ENCODE measurements at places on chromosomes 12 and 14. TPM values are rescaled to one million over a fixed set of nuclear protein-coding genes. Genes with fewer than 3 reads are reported as not detected.

- no peak for DNase-seq
Measured at GRCh38 chr14:90698379-90698869, 117.8 kb downstream of the TTC7B start.

GRCh38 chr12:19837543-19837942 lies 398.3 kb downstream of the AEBP2 start:
- no peak for DNase-seq

DNA sequence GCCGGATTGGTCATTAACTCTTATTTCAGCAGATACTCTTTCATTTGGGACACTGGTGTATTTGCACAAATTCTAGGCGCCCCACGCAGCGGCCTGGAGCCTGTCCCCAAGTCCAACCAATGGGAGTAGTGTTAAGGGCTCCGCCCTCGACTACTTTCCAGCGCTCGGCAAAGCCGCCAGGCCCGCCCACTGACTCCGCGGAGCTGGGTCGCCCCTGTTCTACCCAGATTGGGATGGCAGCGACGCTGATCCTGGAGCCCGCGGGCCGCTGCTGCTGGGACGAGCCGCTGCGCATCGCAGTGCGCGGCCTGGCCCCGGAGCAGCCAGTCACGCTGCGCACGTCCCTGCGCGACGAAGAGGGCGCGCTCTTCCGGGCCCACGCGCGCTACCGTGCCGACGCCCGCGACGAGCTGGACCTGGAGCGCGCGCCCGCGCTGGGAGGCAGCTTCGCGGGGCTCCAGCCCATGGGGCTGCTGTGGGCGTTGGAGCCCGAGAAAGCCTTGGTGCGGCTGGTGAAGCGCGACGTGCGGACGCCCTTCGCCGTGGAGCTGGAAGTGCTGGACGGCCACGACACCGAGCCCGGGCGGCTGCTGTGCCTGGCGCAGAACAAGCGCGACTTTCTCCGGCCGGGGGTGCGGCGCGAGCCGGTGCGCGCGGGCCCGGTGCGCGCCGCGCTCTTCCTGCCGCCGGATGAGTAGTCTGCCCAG lies at the start of gene ACOT6:
TSS of gene ACOT6 (plus strand) at position 179 of the 707 bp plus-strand sequence. CDS start at position 234, 55 bp downstream.
- peak; percentile 91 for DNase-seq

DNA sequence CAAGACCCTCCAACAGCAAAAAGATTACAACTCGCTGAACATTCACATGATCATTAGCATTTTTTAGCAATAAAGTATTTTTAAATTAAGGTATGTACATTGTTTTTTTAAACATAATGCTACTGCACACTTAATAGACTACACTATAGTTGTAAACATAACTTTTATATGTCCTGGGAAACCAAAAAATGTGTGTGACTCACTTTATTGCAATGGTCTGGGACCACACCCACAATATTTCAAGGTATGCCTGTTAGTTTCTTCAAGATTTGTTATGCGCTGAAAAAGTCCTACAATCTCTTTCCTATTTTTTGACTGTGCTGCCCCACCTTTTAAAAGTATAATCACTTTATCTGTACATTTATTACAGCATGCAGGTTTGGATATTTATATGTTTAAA lies 30.4 kb upstream of the PCNX4 start:
- no peak for DNase-seq

- DNase-seq = no peak
Measured at GRCh38 chr14:104284107-104284592, 145.8 kb downstream of the KIF26A start.

DNA sequence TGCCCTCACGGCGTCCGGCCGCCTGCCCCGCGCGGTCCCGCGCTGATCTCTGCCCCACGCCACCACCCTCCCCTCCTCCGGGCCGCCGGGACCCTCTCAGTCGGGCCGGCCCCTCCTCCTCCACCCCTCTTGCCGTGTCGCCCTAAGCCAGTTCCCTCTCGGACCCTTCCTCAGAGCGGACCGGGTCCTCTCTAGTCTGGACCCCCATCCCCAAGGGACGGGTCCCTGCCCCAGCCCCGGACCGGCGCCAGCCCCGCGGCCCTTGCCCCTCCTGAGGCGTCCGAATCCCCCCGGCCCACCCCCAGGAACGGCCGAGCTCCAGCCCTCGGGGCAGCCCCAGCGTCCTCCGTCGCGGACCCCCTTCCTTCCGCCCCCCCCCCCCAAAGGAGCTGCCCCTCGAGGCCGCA lies 485 bp downstream of the PPP4R4 start:
- DNase-seq = no peak

GRCh38 chr12:58774731-58775130 lies 145.6 kb downstream of the LRIG3 start:
- no peak for DNase-seq

DNA sequence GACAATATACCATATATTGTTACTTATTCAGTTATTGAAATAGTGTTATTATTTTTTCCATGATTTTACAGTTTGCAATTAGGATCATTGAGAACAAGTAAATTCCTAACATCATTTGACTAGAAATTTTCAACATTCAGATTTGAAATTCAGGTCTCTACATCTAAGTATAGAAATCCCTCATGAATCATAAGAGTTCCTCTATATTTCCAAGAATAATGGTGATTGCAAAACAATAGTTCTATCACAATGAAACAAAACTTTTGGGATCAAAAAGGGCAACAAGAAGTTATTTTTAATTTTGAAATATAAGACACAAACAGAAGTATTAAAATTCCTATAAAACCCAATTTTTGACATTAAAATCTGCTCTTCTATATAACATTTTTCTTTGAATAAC lies 10.8 kb downstream of the CLEC1A start:
- no peak for DNase-seq

GRCh38 chr12:83893101-83893500 lies 1019.5 kb downstream of the SLC6A15 start:
- DNase-seq = no peak

GRCh38 chr12:127081058-127081457 lies 1185.9 kb upstream of the TMEM132C start:
- no peak for DNase-seq

GRCh38 chr14:103317976-103318580 lies 16.0 kb upstream of the EIF5 start:
- no peak for DNase-seq

DNA sequence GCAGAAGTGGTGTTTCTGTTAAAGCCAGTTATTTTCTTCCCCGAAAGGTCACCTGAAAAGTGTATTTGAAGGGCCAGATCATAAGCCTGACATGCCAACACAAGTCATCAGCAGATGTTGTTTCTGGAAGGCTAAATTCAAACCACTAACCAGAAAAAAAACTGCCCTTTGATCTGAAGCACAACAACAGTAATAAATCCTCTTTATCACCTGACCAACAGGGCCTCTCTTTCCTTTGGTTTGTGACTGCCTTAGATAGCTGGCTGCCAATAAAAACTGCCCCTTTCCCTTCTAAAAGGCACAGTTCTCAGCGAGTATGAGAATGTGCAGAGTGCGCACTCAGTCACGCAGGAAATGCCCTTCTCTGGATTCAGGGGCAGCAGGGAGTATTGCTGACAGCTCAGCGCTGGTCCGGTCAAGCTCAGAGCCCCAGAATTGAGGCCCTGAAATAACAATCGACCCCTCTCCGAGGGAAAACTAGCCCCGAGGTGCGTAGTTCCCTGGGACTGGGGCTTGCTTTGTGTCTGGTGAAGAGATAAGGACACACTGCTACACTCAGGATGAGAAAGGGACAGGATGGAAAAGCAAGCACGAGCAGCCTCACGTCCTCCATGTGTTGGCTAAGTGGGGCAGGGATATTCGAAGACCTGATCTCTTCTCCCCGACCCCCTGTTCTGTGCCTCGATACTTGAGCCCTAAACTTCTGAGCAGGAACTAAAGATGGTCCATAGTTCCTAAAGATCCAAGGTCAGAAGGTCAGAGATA lies 184.2 kb upstream of the GZMB start:
- peak; percentile 88 for DNase-seq

DNA sequence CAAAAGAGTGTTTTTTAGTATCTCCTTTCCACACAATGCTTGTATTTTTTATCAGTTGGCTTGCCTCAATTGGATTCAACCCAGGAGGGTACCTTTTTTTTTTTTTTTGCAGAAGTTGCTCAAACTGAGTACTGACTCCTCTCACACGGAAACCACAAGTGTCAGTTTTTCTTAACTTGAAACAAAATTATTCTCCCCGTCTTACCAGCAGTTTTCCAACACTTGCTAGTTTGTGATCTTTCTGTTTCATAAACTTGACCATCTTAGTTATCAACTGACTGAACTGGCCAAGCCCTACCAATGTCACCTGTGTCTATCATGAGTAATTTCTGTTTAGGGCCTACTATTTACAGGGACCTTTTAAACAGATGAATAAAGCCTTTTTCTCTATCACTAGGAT lies 34.1 kb upstream of the ITPR2 start:
- no peak for DNase-seq

GRCh38 chr12:737122-737739 lies 15.1 kb upstream of the WNK1 start:
- no peak for DNase-seq

GRCh38 chr12:5907807-5908206 lies 37.3 kb downstream of the ANO2 start:
- no peak for DNase-seq

DNA sequence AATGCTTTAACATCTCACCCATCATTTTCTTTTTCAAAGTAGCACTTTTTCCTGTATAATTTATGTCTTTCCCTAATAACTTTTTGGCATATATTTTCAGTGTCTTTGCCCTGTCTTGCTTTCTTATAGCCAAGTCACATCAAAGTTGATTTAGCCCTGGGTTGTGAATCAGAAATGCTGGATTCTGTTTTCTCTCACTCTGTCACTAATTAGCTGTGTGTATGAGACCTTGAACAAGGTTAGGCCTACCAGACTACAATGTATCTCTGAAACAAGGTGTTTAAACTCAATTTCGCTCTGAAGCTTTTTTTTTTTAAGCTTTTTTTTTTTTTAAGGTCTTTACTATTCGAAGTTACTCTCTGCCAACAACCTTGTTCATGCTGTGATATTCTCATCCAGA lies 25.7 kb downstream of the CNOT2 start:
- DNase-seq = no peak

DNA sequence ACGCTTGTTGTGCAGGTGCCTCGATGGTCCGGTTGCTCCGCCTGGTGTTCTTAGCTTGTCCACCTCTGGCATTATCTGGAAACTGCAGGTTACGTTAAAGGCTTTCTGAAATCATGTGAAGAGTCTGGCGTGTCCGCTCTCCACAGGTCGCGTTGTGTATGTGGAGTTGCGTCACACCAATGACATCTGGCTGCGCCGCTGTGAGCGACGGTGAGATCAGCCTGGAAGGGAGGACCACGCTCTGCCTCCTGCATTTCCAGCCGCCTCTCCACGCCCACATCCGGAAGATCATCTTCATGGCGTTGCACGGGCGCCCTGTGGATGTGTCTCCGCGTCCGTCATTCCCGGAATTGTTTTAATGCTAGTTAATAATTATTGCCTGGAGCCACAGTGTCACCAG lies 50.6 kb upstream of the GALNT9 start:
- DNase-seq = no peak

- no peak for DNase-seq
Measured at GRCh38 chr12:114167431-114167830, 201.3 kb upstream of the RBM19 start.

GRCh38 chr12:117580718-117581062 lies 219.3 kb upstream of the NOS1 start:
- no peak for DNase-seq

The CPNE6 gene
- 0.31 TPM for polyA plus RNA-seq

The SRRM4 gene
- polyA plus RNA-seq = 1.6 TPM

The TPPP2 gene
- 0.16 TPM for polyA plus RNA-seq

The TAS2R10 gene
- 1.2 TPM for polyA plus RNA-seq

The CLEC4D gene
- polyA plus RNA-seq = 0.03 TPM

The OR6C2 gene
- not detected for polyA plus RNA-seq
